ENCODE measurements at places on chromosomes 12 and 14.
A peak's percentile ranks its signal among the peaks of the same experiment; 100 is the strongest.

- DNase-seq: no peak
These were observed 112.7 kb downstream of the NCOR2 start for GRCh38 chr12:124454735-124455134.

- peak; percentile 62 for DNase-seq
These were observed 45.1 kb downstream of the GALNT9 start for GRCh38 chr12:132284071-132284826.

DNA sequence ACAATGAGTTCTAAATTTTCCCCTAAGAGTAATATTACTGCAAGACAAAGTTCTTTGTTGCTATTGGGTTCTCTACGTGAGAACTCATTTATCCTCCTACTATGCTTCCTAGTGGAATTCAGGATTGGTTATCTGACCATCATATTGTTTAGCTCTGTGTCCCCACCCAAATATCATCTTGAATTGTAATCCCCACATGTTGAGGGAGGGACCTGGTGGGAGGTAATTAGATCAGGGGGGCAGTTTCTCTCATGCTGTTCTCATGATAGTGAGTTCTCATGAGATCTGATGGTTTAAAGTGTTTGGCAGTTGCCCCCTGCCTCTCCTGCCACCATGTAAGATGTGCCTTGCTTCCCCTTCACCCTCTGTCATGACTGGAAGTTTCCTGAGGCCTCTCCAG lies 36.6 kb downstream of the GLIPR1L2 start:
- no peak for DNase-seq

- peak; percentile 37 for DNase-seq
These were observed 52.7 kb upstream of the ZDHHC17 start for GRCh38 chr12:76711241-76711640.

DNA sequence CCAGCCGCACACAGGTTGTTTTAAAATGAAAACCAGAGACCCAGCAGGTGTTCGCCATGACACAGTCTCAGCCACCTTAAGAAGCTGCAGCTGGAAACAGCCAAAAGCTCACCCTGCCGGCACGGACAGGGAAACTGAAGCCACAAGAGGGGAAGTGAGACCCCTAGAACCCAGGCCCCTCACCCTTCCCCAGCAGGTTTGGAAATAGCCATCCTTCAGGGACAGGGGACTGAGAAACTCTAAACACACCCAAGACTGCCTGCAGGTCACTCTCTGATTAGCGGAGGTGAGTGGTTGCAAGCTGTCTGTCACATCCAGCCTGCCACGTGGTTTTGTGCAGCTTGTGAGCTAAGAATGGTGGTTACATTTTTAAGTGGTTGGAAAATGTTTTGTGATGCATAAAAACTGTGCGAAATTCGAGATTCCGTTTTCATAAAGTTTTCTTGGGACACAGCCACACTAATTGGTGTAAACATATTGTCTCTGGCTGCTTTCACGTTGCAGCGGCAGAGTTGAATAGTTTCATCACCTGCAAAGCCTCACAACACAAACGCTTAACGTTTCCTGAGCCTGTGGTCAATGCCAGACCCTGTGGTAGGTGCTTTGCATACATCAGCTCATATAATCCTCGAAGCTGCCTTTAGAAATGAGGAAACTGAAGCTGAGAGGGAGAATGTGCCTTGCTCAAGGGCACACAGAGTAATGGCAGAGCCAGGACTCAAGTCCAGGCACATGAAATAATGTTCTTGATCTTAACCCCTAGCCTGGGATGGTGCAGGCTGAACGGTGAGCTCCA lies 1.7 kb upstream of the SELPLG start:
- DNase-seq: no peak

- DNase-seq: peak; percentile 93
These were observed 27.6 kb downstream of the BHLHE41 start for GRCh38 chr12:26097046-26097878.

DNA sequence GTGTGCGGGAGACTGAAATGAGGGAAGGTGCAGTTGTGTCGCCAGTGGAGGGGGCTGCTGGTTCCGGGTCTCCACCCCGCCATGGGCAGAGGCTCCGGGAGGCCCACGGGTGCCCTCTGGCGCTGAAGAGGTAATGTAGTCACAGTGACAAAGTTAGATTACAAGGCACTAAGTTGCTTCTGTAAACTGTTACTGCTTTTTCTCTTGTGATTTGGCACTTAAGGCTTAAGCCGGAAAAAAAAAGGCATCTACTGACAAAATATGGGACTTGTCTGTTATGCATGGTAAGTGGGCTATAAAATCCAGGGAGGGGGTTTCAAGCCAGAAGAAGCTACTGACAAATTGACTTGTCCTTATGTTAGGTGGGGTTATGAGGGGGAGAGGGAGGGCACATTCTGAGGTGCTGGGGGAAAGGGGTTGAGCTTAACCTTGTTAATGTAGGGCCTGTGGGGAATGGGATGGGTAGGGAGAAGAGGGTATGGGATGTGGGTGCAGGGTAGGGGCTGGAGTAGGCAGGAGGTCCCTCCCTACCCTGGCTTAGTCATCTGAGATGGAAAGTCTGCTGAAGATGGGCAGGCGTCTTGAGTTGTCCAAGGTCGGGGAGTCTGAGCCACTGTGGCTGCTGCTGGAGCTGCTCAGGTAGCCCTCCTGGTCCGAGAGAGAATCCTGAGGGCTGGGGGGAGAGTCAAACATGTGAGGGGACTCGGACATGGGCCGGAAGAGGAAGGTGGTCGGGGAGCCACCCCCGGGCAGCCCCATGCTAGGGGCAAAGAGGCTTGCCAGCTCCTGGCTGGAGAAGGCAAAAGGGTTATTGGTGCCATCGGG lies 3.7 kb downstream of the ZFP36L1 start:
- peak; percentile 89 for DNase-seq

DNA sequence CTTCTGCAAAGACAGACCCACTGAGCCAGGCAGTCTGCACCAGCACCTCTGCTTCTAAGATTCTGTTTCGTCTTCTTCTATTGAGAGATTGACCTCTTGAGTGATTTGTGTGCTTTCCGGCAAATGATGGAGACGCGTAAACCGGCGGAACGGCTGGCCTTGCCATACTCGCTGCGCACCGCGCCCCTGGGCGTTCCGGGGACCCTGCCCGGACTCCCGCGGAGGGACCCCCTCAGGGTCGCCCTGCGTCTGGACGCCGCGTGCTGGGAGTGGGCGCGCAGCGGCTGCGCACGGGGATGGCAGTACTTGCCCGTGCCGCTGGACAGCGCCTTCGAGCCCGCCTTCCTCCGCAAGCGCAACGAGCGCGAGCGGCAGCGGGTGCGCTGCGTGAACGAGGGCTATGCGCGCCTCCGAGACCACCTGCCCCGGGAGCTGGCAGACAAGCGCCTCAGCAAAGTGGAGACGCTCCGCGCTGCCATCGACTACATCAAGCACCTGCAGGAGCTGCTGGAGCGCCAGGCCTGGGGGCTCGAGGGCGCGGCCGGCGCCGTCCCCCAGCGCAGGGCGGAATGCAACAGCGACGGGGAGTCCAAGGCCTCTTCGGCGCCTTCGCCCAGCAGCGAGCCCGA lies 703 bp downstream of the ASCL4 start:
- no peak for DNase-seq

DNA sequence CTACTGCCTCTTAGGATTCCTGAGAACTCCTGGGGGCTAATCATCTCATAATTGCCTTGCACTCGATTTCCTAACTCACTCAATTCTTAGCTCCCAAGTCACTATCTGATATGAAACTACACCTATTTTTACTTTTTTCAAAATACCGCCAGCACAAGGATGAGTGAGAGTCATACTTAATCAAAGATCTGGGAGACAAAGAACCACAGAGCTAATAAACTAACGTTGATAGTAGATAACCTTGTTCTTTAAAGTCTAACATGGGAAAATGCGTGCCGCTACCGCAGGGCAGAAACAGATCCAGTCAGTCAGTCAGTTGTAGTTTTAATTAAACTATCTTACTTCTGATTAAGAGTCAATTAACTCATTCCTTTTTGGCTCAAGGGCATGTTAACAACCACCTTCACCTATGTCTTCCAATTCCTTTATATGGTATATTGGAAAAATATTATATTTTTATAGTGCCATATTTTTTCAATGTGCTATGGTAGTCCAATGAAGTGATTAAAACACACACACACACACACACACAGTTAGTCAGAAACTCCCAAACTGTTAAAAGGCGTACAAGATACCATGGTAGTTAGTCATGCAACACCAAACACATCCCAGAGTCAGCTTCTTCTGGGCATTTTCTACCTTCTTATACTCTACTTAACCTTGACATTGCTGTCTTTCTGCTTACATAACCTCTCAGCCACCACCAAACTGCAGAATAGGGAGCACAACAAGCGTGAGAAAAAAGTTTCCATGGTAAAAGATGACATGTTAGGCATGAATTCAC lies 114.0 kb downstream of the KLHL28 start:
- peak; percentile 44 for DNase-seq

GRCh38 chr12:121799842-121800693 lies 3.7 kb upstream of the SETD1B start:
- DNase-seq: peak; percentile 93

All from PC-3 (cell line).